ENCODE measurements at places on chromosomes 13 and 19. TPM values are rescaled to one million over a fixed set of nuclear protein-coding genes. Genes with fewer than 3 reads are reported as not detected.

The ZNF573 gene
- 4.8 TPM for total RNA-seq

The DENND1C gene
- not detected for total RNA-seq

The BST2 gene
- total RNA-seq, result 6.5 TPM

The PRX gene
- total RNA-seq, result 1.7 TPM

The ADGRL1 gene
- 5.1 TPM for total RNA-seq

The PSG3 gene
- total RNA-seq, result not detected

All from dermis blood vessel endothelial cell (primary cell).